ENCODE measurements at places on chromosomes 2 and 18.

- DNase-seq = no peak
Observed at GRCh38 chr18:79869591-79870300, 72.0 kb downstream of the KCNG2 start.

- DNase-seq = no peak
Observed at GRCh38 chr18:37422116-37422515, 143.5 kb downstream of the CELF4 start.

DNA sequence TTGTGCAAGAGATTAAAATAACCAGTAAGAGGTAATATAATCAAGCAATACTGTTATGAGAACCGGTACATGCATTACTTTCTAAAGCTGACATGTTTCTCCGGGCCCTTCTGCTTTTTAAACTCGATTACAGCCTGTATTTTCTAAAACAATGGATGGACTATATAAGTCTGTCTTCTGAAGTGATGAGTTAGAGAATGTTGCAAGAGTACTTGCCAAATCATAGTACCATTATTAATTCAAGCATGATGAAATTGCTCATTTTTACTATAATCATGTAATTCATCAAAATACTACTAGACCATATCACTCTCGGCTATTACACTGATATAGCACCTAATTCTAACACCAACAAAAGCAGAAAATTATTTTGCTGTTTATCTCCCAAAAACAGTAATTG lies 1240.3 kb upstream of the ACVR2A start:
- DNase-seq = no peak

- DNase-seq = no peak
Observed at GRCh38 chr2:1584691-1585485, 159.4 kb downstream of the PXDN start.
